ENCODE measurements at places on chromosomes 11 and 22.

DNA sequence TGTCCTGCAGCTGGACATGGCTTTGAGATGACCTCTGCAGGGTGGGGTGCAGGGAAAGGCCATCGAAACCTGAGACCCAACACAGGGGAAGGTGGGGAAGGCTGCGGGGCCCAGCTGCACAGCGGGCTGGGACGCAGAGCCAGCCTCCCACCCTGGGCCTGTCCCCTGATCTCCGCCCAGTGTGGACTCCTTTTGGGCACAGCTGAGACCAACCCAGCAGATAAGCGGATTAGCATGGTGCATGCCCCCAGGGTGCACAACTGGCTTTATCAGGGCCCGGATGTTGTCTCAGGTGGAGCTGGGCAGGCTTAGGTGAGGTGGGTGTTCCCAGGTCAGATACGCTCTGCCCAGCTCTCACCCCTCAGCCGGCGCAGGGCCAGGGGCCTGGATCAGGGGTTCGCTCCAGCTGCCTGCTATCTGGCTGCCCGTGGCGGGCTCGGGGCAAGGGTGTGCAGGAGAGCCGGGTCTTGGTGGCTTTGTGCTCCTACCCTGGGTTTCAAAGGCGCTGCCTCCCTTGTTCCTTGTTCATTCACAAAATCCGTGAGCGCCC, 28.1 kb upstream of the MUC5AC start:
- DNase-seq = peak; percentile 13

GRCh38 chr11:134207538-134208239, 16.1 kb downstream of the NCAPD3 start:
- peak; percentile 44 for DNase-seq

- DNase-seq = peak; percentile 70
Observed at GRCh38 chr11:45180179-45180847, 33.9 kb downstream of the PRDM11 start.

GRCh38 chr11:36239636-36240035, 49.6 kb downstream of the COMMD9 start:
- DNase-seq = no peak

- DNase-seq = no peak
Observed at GRCh38 chr22:45125188-45125587, 38.5 kb upstream of the NUP50 start.

GRCh38 chr11:60866911-60867870, at the start of gene ZP1:
Gene ZP1 (plus strand): TSS chr11:60867542. CDS start chr11:60867562, 20 bp downstream.
- no peak for DNase-seq

Data from colonic mucosa (tissue), 4 donors.